Esophagus squamous epithelium (tissue), 5 donors: ENCODE measurements at places on chromosomes 3 and 15.

GRCh38 chr3:186257866-186258265 is 104.2 kb downstream of the DGKG start:
- no peak for DNase-seq

- no peak for DNase-seq
These were observed 499 bp downstream of the ALDH1A2 start for GRCh38 chr15:58064980-58065444.

GRCh38 chr3:61218504-61218903 is 32.7 kb downstream of the FHIT start:
- no peak for DNase-seq

GRCh38 chr3:168386301-168386700 is 290.6 kb upstream of the GOLIM4 start:
- no peak for DNase-seq

DNA sequence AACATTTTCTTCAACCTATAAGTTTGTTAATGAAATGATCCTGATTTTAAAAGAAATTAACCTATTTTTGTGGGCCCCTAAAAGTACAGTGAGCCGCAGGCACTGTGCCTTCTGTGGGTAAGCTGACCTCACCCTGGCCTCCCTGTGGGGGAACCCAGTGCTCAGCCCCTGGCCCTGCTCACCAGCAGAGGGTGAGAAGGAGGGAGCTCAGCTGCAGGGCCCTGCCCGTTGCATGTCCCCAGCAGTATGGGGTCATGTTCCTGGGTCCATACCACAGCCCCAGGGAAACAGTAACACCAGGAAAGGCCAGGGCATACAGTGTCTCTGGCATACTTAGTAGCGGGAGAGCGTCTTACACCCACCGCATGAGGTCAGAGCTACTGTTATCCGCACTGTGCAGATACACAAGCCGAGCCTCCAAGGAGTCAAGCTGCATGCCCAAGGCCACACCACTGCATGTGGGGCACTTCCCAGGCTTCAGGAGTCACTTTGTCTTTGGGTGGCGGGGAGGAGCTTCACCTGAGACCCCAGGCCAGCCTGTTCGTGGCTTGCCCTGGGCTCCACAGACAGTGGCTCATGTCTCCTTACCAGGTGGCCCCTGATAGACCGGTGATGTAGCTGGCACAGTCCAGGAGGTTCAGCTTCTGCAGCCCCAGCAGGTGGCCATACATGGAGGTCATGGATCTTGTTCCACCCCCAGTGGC is 22.6 kb upstream of the EHD4 start:
- no peak for DNase-seq

DNA sequence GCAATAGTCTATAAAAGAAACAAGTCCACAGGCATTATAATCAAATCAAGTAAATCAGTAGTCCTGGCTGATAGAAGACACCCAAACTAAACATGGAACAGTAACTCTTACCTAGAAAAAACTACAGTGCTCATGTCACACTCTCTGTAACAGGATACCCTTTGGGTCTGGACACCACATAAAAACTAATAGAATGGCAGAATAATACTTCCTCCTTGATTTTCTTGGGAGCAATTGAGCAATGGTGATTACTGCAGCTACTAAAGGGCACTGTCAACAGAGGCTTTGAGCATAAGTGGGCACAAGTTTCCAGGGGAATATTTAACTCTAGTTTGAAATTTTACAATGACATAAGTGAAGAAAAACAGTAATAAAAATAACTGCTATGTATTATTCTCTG is 59.5 kb downstream of the GLB1 start:
- no peak for DNase-seq

- DNase-seq, result no peak
These were observed 14.6 kb upstream of the NRROS start for GRCh38 chr3:196624907-196625306.

DNA sequence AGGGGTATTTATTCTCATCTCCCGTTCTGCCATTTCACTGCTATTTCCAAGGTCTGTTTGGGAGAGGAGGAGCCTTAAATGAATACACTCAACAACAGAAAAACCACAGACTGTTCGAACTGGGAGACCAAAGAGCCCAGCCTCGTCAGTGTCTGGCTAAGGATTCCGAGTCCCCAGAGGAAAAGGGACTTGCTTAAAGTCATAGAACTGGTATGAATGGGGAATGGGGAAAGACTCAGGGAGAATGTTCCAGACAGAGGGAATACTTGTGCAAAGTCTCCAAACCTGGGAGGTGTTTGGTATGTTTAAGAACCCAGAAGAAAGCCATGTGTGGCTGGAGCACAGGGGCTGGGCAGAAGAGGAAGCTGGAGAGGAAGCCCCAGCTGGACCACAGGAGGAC is 46.9 kb downstream of the FAM43A start:
- no peak for DNase-seq

DNA sequence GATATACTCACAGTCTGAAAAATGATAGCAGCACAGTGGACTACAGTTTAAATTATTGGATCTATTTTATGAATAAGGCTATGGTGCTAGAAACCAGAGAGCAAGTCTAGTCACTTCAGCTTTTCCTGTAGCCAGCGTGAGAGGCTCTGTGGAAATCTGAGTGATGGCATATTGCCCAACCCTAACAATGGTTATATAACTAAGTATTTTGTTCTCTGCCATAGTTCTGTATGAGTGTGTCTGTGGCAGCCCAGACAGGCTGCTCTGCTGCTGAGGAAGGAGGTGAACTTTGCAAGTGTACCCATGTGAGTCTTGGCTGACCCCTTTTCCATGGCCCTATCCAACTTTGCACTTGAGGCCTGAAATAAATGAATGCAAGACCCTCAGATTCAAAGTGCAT is 105.7 kb downstream of the LRTM1 start:
- DNase-seq, result no peak

DNA sequence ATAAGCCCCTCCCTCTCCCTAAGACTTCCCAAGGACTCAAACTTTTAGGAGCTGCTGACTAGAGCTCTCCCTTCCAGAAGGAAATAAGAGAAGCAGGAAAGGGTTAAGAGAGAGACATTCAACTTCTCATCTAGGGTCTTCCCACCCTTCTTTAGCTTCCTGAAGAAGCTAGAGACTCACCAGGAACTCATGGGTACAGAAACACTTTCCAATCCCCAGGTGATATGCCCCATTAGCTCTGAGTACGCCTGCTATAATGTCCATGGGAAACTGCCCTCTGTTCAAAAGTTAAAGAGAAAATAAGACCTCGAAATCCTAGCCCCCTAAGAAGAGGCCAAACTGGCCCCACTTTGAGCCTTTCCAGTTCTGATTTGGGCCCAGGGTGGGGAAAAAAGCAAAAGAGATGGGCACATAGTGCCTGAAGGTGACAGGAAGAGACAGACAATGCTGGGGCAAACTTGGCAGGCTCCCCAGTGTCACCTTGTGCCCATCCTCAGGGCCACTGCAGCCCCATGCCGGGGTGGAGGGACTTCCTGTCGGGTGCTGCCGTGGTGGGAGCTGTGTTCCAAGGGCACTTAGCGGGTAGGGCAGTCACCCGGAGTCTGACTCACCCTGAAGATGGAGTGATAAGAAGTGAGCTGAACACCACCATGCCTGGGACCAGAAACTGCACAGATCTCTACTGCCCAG is 29.5 kb downstream of the CCDC12 start:
- no peak for DNase-seq

GRCh38 chr3:8303466-8303865 is 198.2 kb upstream of the LMCD1 start:
- DNase-seq, result no peak

DNA sequence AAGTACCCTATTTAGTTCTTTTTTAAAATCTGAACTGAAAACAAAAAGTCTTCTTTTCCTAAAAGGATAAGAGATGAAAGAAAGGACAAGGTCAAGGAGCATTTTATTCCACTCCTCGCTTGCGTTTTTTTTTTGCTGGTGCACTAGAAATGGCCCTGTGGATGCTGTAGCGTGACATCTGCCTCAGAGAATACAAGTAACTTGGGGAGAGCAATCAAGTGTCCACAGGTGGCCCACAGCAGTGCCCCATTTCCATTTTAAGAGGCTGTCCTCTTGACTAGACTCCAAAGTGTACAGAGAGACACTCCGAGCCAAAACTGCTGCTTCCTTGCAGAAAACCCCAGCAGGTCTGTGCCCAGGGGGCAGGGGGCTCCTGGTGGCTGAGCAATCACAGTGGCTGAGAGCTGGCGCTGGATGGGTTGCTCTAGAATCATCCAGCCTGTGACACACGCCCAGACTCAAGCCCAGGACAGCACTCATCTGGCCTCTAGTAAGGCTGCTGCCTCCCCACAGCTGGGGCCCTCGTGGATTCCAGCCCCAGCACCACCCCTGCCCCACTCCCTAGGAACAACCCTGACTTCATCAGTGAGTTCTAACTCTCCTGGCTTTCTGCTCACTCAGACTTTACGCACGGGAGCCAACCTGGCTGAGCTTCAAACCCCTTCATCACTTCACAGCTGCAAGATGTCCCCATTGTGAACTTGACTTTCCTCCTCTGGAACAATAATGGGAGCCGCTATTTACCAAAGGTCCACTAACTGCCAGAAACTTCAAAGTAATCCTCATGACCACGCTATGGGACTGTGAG is 71.1 kb upstream of the SPATA12 start:
- DNase-seq, result no peak

DNA sequence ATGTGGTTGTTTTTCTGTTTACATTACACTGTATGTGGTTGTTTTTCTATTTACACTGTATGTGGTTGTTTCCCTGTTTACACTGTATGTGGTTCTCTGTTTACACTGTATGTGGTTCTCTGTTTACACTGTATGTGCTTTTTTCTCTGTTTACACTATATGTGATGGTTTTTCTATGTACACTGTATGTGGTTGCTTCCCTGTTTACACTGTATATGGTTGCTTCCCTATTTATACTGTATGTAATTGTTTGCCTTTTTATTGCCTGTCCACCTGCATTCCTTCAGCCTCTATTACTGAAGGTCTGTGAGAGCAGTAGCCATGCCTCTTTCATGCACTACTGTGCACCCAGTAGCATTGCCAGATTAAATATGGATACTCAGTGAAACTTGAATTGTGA is 94.3 kb downstream of the MITF start:
- DNase-seq, result no peak

DNA sequence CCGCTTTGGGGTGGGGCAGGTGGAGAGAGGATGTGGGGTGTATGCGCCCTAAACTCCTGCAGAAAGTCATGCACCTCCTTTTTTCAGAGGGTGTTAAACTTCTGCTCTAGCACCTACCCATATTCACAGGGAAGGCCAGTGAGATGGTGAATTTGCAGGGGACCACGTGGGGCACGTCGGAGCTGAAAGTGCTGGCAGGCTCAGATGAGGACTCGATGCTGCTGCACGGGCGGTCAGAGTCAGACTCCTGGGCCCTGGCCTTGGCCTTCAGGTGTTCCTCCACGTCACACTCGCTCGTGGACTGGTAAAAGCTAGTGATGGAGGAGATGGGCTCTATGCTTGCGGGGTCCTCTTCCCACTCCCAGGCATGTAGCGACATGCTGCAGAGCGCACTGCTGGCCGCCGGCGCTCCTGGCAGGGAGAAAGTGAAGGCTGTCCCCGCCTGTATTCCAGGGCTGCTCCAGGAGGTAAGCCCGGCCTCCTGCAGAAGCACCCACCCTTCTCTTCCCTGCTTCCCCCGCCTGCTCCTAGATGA is 883 bp downstream of the CFAP92 start:
- DNase-seq, result no peak

DNA sequence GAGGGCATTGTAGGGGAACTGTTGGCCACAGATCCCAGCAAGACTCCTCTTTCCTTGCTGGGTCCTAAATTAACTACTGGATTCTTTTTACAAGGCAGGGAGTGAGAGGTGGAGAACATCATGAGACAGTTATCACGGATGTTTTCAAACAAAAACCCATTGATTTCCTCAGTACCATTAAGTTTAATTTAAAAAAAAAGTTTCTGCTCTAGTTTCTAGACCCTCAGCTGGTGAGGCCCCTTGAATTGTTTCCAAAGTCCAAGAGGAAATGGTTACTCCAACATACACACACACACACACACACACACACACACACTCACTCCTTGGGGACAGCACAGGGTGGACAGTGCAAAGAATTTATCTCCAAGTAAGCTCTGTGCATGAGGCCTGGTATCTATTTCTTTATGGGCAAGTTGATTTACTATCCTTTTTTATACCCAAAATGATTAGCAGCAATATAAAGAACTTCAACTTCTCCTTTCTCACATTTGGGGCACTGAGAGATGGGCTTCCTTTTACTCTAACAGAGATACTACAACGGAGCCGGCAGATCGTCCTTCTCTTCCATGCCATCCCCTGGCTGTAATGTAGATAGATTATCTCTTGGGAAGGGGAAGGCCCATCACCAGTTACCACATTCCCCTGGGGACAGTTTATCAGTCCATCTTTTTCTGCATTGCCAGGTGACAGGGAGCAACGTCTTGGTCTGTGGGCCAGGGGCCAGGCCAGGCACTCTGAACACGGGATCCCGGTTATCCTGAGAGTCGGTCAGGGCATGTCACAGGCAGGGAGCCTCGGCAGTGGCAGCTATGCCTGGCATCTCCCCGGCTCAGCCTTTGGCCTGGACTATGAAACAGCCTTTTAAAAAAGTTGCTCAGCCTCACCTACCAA is 54.7 kb downstream of the CORO2B start:
- no peak for DNase-seq

- no peak for DNase-seq
These were observed 706.7 kb downstream of the NTRK3 start for GRCh38 chr15:87549860-87550259.

- no peak for DNase-seq
These were observed 27.7 kb upstream of the PCOLCE2 start for GRCh38 chr3:142916605-142917004.

GRCh38 chr3:124277144-124277890 is 285.4 kb upstream of the ROPN1 start:
- no peak for DNase-seq

DNA sequence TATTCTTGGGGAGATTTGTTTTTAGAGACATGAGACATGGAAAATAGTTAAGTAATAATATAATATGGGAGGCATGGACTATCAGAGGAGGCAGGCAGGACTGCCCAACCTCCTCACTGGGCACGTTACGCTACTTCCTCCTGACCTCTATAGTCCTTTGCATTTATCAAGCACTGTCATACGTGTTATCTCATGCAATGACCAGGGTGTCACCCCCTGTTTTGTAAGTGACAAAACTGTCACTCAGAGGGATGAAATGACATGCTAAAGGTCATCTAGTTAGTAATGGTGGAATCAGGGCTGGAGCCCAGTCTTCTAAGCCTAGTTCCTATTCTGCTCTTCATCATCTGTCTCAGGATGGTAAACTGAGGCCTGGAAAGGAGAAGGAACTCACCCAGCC is 66.7 kb downstream of the ST6GAL1 start:
- no peak for DNase-seq

DNA sequence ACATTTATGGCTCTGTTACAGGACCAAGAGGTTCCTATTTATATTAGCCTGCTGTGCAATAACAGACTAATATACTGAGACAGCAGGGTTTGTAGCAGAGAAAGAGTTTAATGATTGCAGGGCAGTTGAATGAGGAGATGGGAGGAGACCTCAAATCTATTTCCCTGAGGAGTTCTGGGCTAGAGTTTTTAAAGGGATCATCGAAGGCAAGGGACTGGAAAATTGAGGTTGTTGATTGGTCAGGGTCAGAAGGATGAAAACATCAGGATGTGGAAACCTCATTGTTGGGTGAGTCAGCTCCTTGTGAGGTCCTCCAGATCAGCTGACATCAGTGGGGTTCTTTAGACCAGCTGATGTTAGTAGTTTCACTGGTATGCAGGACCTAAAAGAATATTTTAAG is 60.6 kb upstream of the GOLGA8B start:
- DNase-seq, result no peak

GRCh38 chr3:57961177-57961827 is 46.9 kb upstream of the FLNB start:
- DNase-seq, result no peak
